ENCODE measurements at places on chromosomes 7 and 10. TPM values are rescaled to one million over a fixed set of nuclear protein-coding genes. Genes with fewer than 3 reads are reported as not detected.

ELOVL3 gene
- 0.92 TPM for total RNA-seq

METTL27 gene
- total RNA-seq, result 0.46 TPM

CALHM3 gene
- not detected for total RNA-seq

ADARB2 gene
- 9.0 TPM for total RNA-seq

LUC7L2 gene
- total RNA-seq, result 59.1 TPM
